ENCODE measurements at places on chromosomes 11 and 22. TPM values are rescaled to one million over a fixed set of nuclear protein-coding genes. Genes with fewer than 3 reads are reported as not detected.

Gene CADM1
- total RNA-seq: 17.2 TPM

Gene NRXN2
- 29.2 TPM for total RNA-seq

DNA sequence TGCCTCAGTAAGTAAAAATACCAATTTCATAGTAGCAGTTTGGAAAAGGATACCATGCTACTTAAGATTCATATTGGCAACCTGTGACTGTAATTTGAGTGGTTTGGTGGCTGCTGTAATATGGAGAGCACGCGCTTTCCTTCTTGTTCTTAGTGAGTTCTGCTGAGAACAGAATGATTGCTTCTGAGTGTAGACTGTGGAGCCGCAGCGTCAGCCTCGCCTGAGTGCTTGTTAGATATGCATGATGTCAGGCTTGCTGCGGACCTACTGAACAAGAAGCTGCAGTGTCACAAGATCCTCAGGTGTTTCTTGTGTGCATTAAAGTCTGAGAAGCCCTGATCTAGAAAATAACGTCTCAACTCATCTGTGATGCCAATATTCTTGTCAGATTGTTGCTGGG lies 143.2 kb downstream of the ARHGAP42 start:
- DNase-seq: no peak

GRCh38 chr11:123392431-123392830 lies 37.6 kb upstream of the GRAMD1B start:
- DNase-seq: no peak

DNA sequence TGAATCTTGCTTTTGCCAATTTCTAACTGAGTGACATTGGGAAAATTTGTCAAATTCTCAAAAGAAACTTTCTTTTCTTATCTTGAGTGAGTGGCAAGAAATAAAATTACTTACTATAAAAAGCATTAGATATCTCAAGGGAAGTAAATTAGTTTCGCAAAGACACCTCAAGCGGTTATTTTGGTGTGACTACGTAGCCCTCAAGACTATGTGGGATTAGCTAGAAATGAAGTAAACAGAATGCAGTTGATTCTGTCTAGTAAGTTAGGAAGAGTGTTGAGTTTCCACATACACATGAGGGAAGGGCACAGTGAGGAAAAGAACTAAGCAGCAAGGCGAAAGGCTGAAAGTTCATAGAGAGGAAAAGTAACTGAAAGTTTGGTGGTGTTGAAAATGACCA lies 28.3 kb upstream of the MS4A6A start:
- no peak for DNase-seq

DNA sequence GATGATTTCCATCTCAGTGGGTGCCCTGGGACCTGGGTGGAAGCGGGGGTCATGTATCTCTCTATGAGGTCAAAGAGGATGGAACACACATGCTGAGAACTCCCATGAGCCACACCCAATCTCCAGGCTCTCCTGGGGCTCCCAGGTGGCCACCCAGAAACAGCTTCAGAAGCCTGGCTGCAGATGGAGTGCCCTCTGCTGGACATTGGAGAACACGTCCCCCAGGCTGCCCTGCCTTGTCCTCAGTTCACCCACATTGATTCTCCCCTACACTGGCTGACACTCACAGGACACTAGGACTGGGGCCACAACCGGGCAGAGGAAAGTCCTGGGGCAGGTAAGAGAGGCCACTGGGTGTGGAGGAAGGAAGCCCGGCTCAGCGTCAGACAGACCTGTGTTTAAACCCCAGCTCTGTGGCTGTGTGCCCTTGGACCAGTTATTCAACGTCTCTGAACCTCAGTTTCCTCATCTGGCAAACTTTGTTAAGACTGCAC lies 4.5 kb upstream of the NOL12 start:
- peak; percentile 80 for DNase-seq

DNA sequence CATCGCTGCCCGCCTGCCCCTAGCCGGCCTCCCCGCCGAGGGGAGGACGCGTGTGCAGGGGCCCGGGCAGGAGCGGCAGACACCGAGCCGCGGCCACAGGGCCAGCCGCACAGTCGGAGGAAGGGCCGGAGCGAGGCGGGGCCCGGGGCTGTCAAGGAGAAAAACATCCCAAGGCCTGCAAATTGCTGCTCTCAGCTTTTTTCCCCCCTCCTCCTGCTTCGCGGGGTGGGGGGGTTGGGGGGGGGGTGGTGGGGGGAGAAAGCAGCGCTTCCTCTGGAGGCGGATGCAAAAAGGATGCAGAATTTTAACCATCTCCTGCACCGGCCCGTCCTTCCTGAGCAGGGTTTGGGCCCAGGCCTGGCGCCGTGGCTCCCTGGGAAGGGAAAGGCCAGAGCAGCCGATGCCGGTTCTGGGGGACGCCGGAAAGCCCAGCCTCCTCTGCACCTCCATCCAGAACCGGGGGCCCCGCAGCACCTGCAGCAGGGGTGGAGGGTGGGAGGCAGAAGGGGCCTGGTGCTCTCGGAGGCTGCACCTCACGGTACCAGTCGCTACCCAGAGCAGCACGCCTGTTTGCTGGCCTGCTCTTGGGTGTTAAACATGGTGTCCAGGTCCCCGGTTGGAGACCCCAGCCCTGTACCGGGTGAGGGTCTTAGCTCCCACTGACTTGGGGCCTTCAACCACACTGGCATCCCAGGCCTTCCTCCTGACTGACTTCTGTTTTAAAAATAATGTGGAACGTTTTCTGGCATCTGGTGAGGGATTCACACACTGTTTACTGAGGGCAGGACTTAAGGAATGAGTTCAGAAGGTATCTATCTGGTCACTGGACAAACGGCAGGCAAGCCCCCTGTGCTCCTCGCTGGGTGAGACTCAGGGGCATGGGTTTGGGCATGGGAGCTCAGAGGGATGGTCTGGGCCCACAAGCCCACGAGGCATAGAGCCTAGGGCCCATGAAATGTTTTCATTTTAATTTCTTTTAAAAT lies 77.4 kb upstream of the WNT7B start:
- DNase-seq: peak; percentile 86

DNA sequence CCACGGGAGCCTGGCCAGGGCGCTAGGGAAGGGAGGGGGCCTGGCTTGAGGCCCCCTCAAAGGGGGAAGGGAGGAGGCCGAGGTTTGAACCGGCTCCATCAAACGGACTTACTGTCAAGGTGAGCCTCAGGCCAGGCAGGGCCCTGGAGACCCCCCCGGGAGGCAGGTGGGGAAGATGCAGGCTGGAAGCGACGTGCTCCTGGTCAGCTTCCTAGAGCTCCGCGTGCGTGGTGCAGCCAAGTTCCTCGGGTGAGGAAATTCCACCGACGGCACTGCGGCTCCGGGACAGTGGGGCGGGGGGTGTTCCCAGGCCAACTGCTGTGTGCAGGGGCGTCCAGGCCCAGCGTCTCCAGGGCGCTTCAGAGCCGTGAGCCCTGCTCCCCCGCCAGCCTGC lies 7.2 kb upstream of the TRABD start:
- no peak for DNase-seq

DNA sequence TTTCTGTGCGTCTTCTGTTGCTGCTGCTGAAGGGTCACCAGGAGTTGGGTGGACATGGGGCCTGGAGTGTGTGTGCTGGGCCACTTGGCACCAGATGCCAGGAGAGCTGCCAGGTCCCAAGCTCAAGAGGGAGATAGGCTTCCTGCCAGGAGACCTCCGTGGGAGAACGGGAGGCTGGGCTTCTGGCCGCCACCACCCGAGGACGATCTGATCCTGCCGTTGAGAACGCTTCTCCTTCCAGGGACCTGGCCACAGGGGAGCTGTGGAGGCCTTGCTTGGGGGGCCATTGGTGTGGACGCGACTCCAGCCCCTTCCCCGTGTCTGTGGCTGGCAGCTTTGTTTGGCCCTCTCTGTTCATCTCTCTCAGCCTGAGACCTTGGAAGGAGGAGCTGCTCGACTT lies 2.4 kb downstream of the BRSK2 start:
- DNase-seq: no peak

DNA sequence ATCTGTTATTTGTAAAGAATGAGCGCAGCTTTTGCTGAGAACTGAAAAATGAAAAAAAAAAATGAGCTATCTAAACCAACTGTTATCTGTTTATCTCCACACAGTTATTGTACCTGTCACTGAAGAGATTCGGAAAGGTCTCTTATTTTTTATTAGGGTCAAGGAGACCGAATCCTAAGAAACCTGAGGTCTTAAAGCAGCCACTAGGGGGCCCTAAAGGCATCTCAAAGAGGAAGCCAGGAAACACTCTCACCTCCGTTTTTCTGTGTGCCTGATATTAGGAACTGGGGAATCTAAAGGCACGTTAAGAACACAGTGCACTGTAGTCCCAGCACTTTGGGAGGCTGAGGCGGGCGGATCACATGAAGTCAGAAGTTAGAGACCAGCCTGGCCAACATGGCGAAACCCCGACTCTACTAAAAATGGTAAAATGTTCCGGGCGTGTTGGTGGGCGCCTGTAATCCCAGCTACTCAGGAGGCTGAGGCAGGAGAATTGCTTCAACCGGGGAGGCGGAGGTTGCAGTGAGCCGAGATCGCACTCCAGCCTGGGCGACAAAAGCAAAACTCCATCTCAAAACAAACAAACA lies 3.5 kb upstream of the LARGE1 start:
- peak; percentile 77 for DNase-seq

DNA sequence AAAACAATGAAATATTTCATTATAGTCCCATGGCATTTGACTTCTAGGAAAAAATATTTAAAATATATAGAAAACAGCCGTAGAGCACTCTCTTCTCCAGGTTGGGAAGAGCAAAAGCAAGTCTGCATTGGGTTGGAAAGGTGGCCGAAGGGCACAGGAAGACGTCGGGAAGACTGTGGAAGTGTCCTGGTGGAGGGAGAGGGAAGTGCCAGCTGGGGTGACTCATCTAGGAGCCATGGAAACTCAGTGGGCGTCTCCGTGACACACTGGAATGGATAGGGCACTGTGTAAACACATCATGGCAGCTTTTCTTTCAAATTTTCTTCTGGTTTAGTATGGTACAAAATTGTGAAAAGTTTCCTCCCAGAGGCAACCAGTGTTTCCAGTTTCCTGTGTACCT lies 12.7 kb downstream of the GTPBP1 start:
- peak; percentile 53 for DNase-seq

- DNase-seq: no peak
These were observed 49.5 kb downstream of the MCHR1 start for GRCh38 chr22:40728731-40729189.

DNA sequence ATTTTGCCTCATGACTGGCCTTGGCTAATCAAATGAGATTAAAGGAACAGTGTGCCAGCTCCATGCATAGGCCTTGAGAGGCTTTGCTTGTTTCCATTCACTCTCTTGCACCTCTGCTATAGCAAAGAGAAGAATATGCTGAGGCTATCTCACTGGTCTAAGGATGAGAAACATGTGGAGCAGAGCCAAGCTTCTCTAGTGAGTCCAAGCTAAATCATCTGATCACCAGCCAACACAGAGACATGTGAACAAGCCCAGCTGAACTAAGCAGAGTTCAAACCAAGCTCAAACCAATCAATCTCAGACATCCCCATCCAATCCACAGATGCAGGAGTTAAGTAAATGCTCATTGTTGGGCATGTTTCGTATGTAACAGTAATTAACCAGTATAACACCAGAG lies 69.4 kb upstream of the API5 start:
- DNase-seq: no peak

GRCh38 chr11:86812981-86813380 lies 12.6 kb downstream of the PRSS23 start:
- DNase-seq: no peak

- no peak for DNase-seq
These were observed 18.1 kb downstream of the RNH1 start for GRCh38 chr11:488992-489391.
